Cortex of kidney (tissue), 1 donor: ENCODE measurements at places on chromosomes 4 and X.

GRCh38 chrX:11998944-11999343, 139.3 kb upstream of the FRMPD4 start:
- DNase-seq, result no peak

GRCh38 chr4:6104541-6105130, 86.4 kb upstream of the C4orf50 start:
- no peak for DNase-seq

GRCh38 chr4:151692821-151693673, 67.8 kb downstream of the GATB start:
- no peak for DNase-seq

DNA sequence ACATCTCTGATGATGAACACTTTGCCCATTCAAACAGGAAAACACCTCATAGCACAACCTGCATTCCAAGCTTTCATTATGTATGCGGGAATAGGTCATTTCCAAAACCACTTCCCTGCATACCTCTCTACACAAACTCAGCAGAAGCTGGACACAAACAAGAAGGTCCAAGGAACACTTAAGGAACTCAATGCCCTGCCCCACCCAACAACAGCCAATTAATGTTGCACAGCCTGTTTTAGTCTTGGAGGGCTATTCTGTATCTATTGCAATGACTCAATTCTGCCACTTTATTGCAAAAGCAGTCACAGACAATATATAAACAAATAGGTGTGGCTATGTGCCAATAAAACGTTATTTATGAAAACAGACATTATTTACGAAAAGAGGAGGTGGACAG, 16.7 kb downstream of the OPHN1 start:
- DNase-seq, result no peak

- no peak for DNase-seq
These were observed 5.1 kb upstream of the CXCL9 start for GRCh38 chr4:76012388-76012801.

GRCh38 chrX:29926056-29926455, 289.3 kb upstream of the MAGEB2 start:
- no peak for DNase-seq

DNA sequence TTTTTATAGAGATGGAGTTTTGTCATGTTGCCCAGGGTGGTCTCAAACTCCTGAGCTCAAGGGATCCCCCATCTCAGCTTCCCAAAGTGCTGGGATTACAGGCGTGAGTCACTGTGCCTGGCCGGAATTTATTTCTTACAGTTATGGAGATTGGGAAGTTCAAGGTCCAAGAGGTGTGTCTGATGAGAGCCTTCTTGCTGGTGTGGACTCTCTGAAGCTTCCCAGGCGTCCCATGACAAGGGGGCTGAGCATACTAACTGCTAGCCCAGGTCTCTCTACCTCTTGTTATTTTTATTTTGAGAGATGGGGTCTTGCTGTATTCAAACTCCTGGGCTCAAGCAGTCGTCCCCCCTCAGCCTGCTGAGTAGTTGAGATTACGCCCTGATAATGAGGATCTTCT, 2.9 kb upstream of the NSD2 start:
- no peak for DNase-seq

- DNase-seq, result no peak
These were observed 4.9 kb upstream of the WDFY3 start for GRCh38 chr4:84971319-84971932.

- DNase-seq, result no peak
These were observed 29.9 kb downstream of the DOK7 start for GRCh38 chr4:3492741-3493719.

GRCh38 chrX:117376460-117376859, 740.1 kb downstream of the KLHL13 start:
- no peak for DNase-seq

DNA sequence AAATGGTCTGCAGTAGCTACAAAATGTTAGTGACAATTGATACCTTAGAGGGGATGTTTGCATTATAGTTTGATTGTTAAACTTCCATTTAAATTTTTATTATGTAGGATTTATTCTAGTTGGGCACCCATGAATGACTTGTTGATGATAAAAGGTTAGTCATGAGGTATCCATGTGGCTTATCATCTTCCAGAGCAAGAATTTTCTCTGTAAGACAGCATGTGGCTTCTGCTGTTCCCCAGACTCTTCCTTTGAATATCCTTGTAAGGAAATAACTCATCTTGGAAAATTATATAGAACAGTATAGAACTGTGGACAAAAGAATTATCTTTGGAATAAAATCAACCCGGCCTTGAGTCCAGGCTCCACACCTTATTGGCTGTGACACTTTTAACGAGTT, 40.1 kb upstream of the KLHL8 start:
- no peak for DNase-seq

- no peak for DNase-seq
These were observed 7.8 kb downstream of the SPATA4 start for GRCh38 chr4:176187624-176188023.

DNA sequence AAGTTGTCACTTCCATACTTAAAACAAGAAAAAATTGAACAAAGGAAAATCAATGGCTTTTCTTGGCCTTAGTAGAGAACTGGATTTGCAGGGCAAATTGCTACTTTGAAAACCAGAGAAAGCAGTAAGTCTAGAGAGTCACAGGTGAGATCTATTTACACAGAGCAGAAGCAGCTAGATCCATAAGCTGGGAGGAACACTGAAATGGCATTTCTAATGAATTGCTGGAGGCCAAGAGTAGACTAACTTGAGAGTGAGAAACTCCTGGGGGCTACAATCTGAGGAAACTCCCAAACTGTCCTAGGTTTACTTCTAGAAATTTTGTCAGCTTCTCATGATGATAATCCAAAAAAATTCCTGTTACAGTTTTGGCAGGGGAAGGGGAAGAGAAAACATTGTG, 133.3 kb downstream of the SPCS3 start:
- DNase-seq, result no peak

DNA sequence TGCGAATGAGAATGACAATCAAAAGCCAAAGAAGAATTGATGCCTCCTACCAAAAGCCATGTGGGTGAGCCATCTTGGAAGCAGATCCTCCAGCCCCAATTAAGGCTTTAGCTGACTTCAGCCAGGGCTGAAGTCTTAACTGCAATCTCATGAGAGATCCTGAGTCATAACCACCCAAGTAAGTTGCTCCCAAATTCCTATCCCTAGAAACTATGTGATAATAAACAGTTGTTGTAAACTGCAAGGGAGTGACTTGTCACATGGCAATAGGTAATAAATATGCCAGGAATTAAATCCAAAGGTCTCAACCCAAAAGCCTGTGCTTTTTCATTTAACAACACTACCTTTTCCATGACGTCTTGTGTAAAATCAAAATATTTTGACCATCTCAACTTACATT, 154.2 kb upstream of the TBL1X start:
- DNase-seq, result no peak

DNA sequence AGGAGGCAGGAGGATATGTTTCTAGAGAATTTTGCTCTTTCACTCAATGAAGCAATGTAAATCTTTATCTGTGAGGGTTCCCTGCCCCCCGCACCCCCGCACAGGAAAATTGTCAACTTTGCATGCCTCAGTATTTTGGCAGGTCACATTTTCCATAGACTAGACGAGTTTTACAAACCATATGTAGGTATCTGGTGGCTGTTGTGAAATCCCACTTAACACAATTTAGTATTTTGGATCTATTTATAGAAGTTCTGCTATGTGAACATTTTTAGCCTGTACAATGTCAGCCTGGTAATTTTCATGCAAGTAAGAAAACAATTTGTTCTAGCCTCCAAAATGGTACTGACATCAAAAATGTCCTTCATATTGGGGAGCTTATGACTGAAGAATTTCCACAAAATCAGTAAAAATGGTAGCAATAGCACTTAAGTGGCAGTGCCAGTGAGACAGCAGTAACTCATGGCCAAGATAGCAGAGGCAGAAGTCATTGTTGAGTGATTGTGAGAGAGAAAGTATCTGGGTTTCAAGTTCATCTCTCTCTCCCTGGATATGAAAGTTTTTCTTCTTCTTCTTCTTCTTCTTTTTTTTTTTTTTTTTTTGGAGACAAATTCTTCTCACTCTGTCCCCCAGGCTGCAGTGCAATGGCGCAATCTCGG, 12.4 kb upstream of the FRYL start:
- no peak for DNase-seq

DNA sequence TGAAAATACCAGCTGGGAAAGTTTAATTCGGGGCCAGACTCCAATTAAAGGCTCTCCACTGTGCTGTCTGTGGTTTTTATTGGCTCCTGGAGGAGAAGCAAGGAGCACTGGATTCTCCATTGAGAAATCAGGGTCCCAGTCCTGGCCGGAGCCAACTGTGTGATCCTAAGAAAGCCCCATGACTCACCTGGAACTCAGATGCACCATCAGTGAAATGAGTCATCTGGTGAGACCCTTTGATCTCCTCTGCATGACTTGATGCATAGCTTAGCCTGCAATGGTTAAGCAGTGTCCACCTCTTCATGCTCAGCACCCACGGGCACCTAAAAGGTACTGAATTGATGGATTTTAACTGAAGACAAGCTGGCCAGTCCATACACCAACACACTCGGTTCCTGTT, 119.2 kb upstream of the VCX3B start:
- DNase-seq, result no peak

DNA sequence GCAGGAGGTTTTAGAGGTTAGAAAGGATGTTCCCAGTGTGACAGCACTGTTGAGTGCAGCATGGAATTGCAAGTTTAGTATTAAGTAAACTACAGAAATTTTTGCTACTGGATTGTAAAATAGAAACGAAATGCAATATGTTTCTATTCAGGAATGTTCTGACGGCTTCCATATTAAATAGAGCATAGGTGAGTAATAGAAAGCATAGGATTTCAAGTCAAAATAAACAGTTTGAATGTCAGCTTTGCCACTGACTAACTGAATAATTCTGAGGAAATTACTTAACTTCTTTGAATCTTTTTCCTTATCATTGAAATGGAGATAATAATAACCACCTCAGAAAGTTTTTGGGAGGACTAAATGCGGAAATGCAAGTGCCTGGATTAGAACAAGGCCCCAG, 331.9 kb upstream of the GK2 start:
- no peak for DNase-seq

DNA sequence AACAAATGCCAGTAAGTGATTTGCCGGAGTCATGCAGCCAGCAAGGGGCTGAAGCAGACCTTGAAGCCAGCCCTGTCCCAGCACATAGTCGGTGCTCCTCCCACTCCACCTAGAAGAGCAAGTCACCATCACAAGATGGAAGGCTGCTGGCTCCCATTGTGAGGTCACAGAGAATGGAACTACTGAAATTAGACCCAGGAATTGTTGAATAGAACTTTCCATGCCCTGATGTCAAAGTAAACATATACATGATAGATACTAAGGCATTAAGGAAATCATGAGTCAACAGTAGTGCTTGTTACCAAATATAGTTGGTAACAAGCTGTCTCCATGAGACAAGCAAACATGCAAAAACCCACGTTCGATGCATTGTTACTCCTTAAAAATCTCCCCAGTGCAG, 177.1 kb upstream of the MID1 start:
- DNase-seq, result no peak

- DNase-seq, result no peak
These were observed 2.6 kb downstream of the DHRSX start for GRCh38 chrX:2497961-2498780.

DNA sequence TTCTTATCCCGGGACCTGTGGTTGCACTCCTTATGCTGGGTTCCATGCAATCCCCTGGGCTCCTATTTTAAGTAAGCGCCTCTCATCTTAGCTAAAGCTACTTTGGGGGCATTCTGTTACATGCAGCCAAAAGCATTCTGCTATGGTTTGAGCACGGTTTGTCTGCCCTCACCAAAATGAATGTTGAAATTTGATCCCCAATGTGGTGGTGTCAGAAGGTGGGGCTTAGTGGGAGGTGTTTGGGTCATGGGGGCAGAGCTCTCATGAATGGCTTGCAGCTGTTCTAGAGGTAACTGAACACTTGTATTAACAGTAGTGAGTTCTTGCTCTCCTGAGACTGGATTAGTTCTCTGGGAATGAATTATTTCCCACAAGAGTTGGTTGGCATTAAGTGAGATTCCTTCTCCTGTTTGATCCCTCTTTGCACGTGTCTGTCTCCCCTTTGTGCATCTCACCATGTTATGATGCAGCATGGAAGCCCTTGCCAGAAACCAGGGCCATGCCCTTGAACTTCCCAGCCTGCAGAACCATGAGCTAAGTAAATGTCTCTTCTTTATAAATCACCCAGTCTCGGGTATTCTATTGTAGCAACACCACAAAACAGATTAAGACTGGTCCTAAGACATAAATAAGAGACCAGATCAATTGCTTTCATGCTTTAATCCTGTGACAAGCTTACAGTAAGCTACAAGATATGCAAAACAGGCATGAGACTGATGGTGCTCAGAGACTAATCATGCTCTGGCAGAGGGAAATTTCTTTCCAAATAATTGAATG, 141.8 kb downstream of the TSPAN5 start:
- no peak for DNase-seq

DNA sequence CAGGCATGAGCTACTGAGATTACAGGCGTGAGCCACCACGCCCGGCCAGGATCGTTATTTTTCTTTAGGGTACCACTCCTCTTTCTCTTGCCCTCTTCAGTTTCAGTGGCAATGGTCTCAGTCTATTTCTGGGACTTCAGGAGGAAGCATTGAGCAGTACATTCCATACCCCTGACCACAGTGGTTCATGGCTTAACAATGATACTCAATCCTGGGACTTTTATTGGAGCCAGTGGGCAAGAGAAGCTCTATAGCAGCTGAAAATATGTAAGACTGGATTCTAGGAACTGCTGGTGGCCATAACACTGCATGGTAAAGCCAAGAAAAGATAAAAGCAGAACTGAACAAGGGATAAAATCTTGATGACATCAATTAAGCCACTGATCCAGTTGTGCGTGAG, 5.8 kb upstream of the CCNA2 start:
- DNase-seq, result no peak

DNA sequence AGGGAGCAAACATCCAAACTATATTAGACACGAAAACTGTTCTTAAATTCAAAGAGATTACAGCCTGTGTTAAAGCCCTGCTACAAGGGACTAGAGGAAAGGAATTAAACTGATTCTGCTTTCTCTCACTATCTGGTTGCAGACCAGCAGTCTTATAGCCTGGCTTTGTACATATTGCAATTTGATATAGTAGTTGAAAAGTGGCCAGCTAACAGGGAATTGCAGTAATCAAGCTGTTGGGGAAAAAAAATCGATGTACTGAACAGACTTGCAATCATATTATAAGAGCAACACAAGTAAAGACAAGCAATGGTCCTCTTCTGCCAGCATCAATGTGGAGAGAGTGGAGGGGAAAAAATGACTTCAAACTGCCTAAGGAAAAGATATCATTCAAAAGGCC, 364.4 kb upstream of the EPHA5 start:
- DNase-seq, result no peak

- DNase-seq, result no peak
These were observed 57.4 kb downstream of the PJA1 start for GRCh38 chrX:69107747-69108401.
